T follicular helper cell (primary cell): ENCODE measurements at places on chromosomes 4 and X.

DNA sequence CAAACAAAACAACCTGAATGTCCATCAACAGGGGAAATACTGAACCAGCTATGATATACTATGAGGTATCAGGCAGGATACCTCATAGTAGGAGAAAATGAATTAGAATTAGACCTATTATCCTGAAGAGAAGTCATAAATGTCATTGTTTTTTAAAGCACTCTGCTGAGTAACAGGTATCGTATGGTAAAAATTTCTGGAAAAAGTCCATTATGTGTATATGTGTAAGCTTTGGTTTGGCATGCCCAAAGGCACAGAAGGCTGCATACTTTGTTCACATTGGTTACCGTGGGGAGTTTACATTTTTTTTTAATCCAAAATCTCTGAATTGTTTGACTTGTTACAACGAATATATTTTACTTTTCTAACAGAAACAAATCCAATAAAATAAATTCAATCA lies 70.5 kb downstream of the RPS3A start:
- DNase-seq, result no peak

DNA sequence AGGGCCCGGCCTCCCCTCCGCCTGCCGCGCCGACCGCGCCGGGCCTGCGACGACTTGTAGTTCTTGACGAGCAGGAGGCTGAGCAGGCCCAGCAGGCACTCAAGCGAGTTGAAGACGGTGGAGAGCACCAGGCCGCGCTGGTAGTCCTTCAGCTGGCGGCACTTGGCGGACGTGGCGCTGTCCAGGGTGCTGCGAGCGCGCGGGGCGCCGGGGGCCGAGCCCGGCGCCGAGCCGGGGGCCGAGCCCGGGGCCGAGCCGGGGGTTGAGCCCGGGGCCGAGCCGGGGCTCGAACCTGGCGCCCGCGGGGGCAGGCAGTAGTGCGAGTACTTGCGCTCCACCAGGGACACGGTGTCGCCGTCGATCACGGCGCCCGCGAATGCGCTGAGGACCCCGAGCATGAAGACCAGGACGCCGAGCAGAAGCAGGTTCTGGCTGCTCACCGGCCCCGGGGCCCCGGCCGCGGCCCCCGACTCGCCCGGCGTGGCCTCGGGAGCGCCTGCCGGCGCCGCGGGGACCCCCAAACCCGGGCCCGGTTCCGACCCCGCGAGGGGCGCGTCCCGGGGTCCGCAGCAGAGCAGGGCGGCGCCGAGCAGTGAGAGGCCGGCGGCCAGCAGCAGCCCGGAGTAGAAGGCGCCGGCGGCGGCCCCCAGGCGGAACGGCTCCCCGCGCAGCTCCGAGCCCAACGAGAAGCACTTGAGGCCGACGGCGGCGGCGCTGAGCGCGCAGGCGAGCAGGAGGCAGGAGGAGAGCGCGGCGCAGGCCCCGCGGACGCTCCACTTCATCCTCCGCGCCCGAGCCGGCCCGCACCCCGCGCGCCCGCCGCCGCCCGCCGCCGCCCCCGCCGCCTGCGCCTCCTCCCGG lies 584 bp downstream of the TMEM271 start:
- no peak for DNase-seq

GRCh38 chrX:9677098-9677739 lies 88.4 kb downstream of the GPR143 start:
- no peak for DNase-seq

DNA sequence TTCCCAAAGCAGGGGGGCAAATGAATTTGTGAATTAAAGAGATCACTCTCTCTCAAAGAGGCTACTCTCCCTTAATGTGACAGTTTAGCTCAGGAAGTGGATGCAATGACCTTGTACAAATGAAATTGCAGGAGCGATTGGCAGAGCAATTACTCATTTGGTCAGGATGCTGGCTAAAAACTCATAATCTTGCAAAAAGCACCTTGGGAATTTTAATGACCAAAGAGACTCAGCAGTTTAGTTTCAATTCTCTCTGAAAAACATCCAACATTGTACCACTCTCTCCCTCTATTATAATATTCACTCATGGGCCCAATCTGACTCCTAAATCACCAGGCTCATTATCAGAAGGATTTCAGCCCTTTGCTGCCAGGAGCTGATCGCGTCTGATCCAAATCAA lies 26.1 kb downstream of the PDGFC start:
- DNase-seq, result no peak

- no peak for DNase-seq
These were observed 562.9 kb downstream of the KCNIP4 start for GRCh38 chr4:21385706-21386105.

GRCh38 chr4:11904117-11904535 lies 475.4 kb upstream of the HS3ST1 start:
- DNase-seq, result no peak

DNA sequence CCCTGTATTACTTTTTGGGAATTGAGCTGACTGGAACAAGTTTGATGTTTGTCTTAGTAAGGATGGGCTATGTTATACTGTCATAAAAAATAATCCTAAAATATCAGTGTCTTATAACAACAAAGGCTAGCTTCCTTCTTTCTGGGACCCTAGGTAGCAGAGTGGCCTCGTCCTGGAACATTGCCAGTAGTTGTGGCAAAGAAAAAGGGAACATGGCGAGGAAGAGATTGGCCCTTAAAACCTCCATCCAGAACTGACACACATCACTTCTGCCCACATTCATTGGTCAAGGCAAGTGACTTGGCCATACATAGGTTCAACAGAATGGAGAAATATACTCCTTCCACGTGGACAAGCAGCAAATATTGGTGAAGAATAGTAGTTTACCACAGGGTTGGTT lies 287.9 kb downstream of the PPP1R2C start:
- DNase-seq, result no peak

GRCh38 chr4:10384974-10385373 lies 72.3 kb downstream of the ZNF518B start:
- no peak for DNase-seq

DNA sequence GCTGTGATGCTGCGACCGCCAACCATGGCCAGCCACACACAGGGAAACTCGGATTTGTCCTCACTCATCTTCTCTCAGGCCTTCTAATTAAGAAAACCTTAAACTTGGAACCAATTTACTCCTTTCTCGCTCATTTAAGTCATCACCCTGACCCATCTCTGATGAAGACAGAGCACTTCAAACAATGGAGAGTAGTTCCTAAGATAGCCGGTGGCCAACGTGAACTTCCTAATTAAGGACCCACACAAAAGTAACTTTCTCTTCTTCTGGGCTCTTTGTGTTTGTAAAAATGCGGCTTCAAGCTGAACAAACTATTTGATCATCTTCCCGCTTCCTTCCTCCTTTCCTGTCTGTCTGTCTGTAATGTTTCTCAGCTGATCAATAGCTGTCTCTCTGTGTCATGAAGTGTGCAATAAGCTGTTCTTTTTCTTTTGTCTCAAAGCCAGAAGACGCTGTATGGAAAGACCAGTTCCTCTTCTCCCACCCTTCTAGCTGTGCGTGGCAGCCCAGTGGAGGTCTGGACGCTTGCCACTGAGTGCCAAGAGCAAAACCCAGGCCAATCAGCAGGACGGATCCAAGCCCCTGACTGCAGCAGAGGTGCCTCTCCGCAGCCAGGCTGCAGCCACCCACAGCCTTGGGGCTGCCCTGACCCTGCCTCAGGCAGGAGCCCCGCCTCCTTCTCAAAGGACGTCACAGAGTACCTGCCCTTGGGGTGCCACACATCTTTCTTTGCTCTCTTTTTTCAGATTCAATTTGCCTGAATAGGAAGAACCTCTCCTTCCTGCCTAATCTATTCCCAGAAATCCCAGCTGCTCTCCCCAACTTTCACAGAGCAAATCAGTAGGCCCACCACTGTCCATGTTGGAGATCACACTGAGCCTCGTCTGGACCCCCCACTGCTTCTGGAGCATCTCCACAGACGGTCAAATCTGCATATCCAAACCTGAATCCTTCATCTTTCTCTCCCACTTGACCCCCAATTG lies 59.3 kb downstream of the MAML3 start:
- peak; percentile 48 for DNase-seq

DNA sequence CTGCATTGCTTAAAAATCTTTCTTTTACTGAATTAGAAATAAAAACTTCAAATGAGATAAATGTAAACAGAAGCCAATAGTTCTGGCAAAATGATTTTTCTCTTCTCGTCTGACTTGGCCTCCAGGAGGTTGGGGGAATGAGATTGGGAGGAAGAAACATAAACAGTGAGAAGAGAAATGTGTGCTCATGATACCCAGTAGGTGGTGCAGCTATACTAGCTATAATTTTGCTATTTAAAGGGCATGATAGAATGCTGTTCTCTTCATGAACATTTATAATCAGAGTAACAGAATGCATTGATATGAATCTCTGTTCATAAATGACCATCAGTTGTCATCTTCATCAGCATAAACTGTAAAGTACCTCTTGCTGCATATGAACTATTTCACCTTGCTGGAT lies 85.5 kb downstream of the TACR3 start:
- DNase-seq, result no peak
